ENCODE measurements at places on chromosomes 6 and 20.

DNA sequence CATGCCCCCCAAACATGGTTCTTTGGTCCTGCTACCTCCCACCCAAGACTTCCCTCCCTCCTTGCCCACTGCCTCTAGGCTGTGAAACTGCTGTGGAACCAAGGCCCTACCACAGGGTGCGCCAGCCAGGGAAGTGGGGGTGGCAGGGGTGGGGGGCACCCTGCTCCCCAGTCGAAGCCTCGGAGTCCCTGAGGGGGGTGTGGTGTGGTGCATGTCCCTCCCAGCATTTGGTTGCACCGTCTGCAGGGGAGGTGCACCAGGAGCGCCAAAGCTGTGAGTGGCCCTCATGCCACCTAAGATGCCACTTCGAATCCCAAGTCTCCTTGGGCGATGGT, 1.8 kb downstream of the RGS19 start:
- no peak for DNase-seq

DNA sequence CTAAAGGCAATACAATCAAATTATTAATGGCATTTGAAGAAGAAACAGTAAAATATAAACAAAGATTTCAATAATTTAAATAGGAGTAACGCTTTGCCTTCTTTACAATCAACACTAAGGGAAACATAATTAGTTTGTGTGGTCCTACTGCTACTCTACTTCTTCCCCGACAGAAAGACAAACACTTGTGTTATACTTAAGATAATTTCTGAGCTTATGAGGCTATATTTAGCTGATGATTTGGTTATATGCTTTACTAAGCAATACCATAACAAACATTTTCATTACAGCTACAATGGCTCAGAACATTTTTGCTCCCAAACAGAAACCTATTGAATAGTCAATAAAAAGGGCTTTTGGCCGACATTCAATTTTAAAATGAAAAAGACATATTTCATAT, 1217.2 kb upstream of the GJE1 start:
- no peak for DNase-seq

DNA sequence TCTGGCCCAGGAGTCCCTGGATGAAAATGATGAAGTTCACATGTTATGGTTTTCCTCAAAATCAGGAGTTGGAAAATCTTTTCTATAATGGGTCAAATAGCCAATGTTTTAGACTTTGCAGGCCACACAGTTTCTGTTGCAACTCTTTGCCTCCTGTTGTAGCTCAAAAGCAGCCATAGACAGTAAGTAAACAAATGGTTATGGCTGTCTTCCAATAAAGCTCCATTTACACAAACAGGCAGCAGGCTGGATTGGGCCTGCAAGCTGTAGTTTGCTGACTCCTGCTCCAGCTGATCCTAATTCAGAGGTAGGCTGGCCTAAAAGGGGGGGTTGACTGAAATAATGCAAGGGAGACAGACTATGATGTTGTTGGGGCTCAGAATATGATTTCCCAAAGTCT, 33.0 kb downstream of the METTL24 start:
- DNase-seq: no peak

- no peak for DNase-seq
Measured at GRCh38 chr20:50876063-50876685, 55.1 kb downstream of the ADNP start.

- DNase-seq: no peak
Measured at GRCh38 chr6:133070410-133071043, 170.6 kb upstream of the EYA4 start.

GRCh38 chr6:119470893-119471542, 121.5 kb upstream of the MAN1A1 start:
- no peak for DNase-seq

DNA sequence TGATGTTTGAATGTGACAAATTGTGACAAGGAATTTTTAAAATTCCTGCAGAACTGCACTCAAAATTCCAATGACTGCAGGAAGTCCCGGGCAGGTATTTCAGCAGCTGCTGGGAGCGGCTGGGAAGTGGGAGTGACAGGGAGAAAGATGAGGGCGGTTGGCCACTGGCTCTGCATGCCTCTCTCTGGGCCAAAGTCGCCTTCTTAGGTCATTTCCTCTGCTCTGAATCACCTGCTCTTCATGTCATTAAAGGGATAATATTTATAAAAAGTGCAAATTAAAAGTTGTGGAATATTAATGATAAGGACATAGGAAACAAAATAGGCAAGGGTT, 43.9 kb downstream of the RAMACL start:
- no peak for DNase-seq

DNA sequence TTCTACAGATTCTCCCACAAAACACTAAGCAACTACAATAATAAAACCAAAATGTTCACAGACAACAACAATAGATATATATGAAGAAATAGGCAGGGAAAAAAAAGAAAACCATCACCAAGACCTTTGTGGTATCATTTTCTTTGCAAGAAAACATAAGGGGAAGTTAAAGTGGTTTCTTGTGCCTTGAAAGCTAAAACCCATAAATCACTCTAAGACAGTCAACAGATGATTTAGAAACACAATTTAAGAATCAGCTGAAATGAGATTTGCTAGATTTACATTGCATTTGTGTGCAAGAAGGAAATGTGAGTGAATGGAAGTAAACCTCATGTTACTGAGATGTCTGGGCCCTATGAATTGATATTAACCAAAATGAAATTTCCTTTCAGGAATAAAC, 1265.4 kb upstream of the GJE1 start:
- DNase-seq: no peak

- no peak for DNase-seq
Measured at GRCh38 chr6:125508793-125509192, 207.0 kb upstream of the HDDC2 start.

DNA sequence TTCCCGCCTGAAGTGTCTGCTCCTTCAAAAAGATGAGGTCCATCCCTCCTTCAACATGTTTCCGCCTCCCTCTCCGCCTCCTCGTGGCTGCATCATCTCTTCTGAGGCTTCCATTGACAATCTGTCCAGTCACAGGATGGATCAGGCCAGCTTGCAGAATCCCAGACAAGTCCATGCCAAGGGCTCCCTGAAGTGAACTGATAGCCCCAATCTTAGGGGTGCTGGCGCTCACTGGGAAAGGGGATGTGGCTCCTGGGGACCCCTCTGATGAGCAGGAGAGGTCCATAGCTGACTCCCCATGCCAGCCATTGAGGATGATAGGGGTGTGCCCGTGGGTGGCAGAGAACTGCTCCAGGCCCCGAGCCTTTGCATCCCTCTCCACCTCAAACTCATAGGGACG, 48.6 kb upstream of the EMILIN3 start:
- DNase-seq: no peak

DNA sequence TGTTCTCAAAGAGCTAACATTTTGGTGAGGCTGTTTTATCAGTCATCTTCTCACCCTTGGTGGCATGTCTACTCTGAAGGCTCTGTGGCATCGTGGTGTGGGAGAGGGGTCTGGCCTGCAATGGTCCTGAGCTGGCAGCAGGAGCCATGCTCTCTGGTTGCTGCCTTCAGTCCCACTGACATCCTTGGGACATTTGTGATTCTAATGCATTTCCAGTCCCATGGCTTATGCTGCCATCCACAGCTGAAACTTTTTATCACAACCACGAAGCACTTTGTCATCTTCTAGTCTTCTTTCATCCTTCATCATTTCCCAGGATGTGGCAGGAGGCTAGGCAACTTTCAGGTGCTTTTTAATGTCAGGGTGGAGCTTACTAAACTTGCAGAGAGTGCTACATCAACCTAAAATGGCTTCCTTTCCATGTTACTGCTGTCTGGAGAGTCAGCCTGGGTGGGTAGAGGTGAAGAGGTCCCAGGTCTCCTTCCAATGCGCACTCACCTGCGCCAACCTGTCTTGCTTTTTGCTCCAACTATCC, 77.1 kb downstream of the GPR63 start:
- no peak for DNase-seq

- no peak for DNase-seq
Measured at GRCh38 chr6:131636880-131637792, at the start of gene ENPP3. TSS of gene ENPP3 (plus strand) at chr6:131637302. CDS start at chr6:131637385, 83 bp downstream.

DNA sequence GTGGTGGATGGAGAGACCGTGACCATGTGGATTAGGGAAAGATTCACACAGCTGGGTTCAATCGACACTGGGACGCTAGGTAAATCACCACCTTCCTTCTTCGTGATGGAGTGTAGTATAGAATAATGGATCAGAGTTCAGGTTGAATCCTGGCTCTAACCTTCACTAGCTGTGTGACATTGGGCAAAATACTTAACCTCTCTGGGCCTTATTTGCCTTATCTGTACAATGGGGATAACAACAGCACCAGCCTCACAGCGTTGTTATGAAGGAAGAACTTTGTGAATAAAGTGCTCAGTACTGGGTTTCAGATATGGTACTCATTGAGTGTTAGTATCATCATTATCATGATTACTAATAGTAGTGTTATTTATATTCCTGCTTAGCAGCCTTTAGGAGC, 126.1 kb upstream of the AKAP12 start:
- DNase-seq: no peak

DNA sequence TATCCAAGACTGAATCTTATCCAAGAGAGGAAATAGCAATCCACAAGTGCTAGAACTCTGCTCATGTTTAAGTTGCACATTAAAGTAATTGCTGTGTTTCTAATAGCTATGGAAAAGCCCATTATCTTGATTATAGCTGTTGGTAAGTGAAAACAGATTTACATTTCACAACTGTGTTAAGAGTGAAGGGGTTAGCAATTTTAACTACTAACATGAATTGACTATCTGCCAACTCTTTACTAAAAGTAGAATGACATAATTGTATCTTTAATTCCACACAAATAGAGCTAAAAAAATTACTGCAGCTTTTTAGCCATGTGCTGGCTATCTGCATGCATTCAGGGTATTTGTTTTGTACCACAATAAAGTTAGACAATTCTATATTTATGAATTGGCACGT, 277.9 kb upstream of the IRAK1BP1 start:
- no peak for DNase-seq

GRCh38 chr6:85419046-85419759, 30.7 kb upstream of the NT5E start:
- DNase-seq: no peak

- no peak for DNase-seq
Measured at GRCh38 chr6:170096803-170097504, 193.9 kb downstream of the DLL1 start.

DNA sequence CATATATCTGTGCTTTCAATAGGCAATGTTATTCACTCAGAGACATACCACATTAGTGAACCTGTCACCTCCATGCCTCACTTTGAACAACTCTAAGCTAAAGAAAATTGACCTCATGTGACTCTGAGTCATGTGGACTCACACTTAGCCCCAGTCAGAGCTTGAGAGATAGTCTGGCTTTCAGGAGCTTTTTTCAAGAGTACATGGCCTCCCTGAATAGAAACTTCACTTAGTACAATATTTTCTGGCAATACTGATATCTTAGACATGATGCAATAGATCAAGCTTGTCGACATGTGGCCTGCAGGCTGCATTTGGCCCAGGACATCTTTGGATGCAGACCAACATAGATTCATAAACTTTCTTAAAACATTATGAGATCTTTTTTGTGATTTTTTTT, 8.5 kb downstream of the SPTLC3 start:
- no peak for DNase-seq

DNA sequence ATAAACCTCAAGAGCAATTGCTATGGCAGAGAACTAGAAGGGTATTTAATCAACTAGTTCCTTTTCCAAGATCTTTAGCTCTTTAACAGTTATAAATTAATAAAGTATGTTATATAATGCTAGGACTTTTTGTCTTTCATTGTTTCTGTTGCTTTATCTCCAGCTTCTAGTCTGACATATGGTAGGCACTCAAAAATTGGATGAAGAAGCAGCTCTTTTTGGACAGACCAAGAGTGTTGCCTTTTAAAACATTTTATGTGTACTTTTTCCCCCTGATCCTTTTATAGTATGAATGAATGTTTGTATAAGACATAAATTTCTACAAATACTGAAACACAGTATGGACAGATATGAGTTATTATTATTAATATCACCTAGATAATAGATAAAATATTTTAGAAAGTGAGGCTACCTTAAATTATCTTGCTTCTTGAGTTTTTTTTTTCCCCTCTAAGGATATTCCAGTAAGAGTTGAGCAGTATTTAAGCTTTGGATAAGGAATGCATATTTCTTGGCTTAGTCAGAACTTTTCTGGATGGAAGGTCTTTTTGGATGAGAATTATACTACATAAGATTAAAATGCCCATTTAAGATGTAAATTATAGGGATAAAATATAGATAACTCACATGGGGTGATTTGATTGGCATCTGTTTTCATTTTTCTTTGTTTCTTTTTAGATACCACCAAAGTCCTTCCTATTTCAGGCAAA, 16.6 kb downstream of the LAMA2 start:
- no peak for DNase-seq

- DNase-seq: no peak
Measured at GRCh38 chr20:54020348-54020747, 50.0 kb downstream of the BCAS1 start.

- no peak for DNase-seq
Measured at GRCh38 chr20:30288346-30288745, 969.1 kb upstream of the DEFB115 start.

Data from T-helper 1 cell (primary cell).